M059J (cell line): ENCODE measurements at places on chromosomes 3 and 15. TPM values are rescaled to one million over a fixed set of nuclear protein-coding genes. Genes with fewer than 3 reads are reported as not detected.

DNA sequence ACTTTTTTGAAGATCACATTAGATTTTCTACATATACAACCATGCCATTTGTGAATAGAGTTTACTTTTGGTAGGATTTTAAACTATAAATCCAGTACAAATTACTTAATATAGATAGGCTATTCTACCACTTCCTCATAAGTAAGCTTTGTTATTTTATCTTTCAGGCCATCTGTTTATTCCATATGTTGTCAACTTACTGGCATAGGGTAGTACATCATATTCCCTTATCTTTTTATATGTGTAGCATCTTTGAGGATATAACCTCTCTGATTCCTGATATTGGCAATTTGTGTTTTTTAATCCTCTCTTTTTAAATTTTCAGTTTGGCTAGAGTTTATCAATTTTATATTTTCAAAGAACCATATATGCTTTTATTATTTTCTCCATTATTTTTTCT is 515.4 kb downstream of the DIPK2A start:
- no peak for DNase-seq

- DNase-seq, result no peak
Observed at GRCh38 chr3:50396502-50396901, 37.2 kb upstream of the TMEM115 start.

DNA sequence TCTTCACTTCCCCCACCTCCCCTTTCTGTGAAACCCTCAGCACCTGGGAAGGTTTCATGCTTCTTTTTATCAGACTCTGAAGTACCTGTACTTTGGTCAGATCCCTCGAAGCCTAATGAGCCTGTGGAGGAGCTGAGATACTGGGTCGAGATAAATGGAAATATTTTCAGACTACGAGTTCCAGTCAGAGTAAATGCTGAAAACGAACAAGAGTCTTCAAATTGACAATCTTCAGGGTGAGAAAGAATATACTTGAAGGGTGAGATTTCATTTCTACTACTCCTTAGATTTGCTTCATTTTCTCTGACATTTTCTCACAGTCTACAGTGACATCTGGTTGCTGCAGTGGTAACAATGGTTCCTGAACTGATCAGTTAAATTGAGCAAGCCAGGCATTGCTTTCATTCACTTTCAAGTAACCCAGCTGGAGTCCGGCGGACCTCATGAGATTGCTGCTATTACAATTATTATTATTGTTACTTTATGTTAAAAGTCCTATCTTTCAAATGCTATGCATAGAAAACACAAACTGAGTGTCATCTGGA is 337.2 kb downstream of the VGLL3 start:
- DNase-seq, result no peak

GRCh38 chr3:60792249-60792852 is 458.9 kb downstream of the FHIT start:
- no peak for DNase-seq

- DNase-seq, result peak; percentile 39
Observed at GRCh38 chr3:193095366-193095765, 145.7 kb upstream of the PLAAT1 start.

- DNase-seq, result peak; percentile 100
Observed at GRCh38 chr3:185900228-185900627, 37.6 kb downstream of the TRA2B start.

GRCh38 chr15:43095708-43096347 is 10.0 kb downstream of the UBR1 start:
- DNase-seq, result no peak

DNA sequence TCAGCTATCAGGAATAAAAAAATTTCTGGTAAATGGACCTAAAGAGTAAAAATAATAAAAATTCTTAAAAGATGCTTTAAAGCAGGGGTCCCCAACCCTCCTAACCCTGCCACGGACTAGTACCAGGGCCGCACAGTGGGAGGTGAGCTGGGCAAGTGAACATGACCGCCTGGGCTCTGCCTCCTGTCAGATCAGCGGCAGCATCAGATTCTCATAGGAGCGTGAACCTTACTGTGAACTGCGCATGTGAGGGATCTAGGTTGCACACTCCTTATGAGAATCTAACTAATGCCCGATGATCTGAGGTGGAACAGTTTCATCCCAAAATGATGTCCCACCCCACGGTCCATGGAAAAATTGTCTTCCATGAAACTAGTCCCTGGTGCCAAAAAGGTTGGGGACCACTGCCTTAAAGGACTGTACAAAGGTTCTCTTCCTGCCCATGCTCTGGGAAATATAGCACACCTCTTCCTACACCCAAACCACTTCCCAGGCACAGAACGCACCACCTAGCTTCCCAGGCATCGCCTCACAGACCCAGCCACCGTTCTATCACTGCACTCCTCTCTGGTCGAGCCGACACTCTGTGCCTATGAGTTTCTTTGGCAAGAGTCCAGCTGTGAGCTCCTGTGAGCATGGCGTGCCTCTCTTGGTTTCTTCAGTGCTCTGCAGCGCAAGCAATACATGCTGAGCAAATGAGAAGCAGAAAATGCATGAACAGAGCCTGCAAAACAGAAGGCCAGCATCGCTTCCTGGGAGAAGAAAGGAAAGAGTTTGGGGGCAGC is 104.9 kb downstream of the OCA2 start:
- no peak for DNase-seq

DNA sequence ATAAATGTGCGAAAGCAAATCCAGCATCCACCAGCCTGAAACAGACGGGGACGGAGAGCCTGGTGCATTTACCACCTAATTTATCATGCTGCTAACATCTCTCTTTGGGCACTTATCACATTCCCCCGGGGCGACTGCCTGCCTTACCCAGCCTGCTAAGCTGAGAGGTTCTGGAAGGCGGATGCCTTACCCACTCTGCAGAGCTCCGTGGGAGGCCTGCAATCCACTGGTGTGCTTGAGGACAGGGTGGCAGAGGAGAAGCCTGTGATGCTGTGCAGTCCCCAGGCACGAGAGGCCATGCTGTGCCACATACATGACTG is 25.5 kb downstream of the MGLL start:
- DNase-seq, result no peak

- DNase-seq, result peak; percentile 49
Observed at GRCh38 chr3:154060238-154061000, 60.8 kb upstream of the ARHGEF26 start.

- DNase-seq, result no peak
Observed at GRCh38 chr15:51561271-51561670, 61.3 kb downstream of the DMXL2 start.

DNA sequence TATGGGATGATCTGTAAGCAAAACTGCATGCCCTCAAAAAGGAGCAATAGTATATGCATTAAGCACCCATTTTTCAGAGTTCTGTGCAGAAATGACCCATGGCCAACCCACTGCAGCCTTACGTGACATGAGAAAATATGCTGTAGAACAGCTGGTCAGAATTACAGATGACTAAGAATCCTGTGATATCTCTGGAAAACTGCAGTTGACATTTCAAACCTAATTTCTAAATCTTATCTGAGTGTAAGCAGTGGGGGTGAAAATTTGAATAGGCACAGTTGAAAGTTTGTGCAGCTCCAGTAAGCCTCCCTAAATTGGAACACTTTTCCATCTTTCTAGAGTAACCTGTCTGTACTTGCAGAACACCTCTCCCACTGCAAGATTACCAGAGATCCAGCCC is 28.7 kb upstream of the COL6A6 start:
- DNase-seq, result no peak

GRCh38 chr15:40264321-40265153 is 18.3 kb downstream of the ANKRD63 start:
- DNase-seq, result no peak

GRCh38 chr3:60633644-60634043 is 617.6 kb downstream of the FHIT start:
- no peak for DNase-seq

- peak; percentile 99 for DNase-seq
Observed at GRCh38 chr3:156535162-156535627, 19.7 kb downstream of the SSR3 start.

GRCh38 chr3:156400735-156401134 is 154.2 kb downstream of the SSR3 start:
- DNase-seq, result no peak

GRCh38 chr15:69510556-69510955 is 57.9 kb downstream of the RPLP1 start:
- no peak for DNase-seq

GRCh38 chr3:170804078-170804477 is 65.9 kb downstream of the RPL22L1 start:
- DNase-seq, result peak; percentile 49

- no peak for DNase-seq
Observed at GRCh38 chr3:34357461-34357860, 559.0 kb downstream of the PDCD6IP start.

DNA sequence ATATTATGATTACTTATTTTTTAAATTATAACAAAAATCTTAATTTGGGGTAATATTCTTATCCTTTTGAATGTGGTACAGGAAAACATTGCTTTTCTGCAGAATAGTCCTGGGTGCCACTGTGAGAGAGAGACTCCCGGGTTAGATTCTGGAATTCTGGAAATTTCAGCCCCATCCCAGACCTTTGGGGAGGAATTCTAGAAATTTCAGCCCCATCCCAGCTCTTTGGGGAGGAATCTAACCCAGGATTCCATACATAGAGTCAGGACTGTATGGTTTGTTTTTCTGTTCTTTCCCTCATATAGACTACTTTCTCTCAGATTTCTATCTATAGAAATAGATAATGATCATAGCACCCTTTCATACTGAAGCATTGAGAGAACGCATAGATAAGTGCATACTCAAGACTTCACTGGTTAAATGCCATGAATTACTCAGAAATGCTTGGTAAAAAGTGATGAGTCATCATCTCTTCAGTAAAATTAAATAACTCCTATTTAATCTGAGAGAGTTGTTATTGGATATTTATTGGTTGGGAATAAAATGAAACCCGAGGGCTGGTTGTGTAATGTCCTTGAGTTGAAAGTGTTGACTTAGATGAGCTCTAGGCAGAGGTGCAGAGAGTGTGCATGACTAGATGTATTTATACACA is 8.3 kb downstream of the EIF2AK4 start:
- DNase-seq, result no peak

DNA sequence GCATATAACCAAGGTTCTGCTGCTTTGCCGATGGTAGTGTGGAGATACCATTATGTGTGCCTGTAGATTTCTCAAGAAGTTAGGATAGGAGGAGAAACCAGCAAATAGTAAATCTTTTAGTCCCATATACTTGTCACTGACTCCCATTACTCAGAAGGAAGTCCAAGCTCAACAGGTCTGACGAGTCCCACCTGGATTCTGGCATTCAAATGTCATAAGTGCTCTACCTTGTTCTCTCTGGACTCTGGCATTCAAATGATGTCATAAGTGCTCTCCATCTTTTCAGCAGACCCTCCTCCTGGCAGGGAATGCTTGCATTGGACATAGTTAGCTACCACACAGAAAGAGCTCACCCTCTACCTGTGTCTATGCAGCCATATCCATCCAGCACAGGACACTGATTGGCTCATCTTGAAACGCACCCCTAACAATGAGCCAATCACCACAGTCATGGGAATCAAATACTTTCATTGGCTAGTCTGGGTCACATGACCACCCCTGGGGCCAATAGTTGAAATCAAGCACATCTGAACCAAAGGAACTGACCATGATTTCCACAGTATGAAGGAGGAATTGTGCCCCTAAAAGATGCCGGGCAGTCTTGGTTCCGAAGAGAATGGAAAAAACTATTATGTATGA is 205.0 kb upstream of the ADAMTS9 start:
- DNase-seq, result no peak

- DNase-seq, result no peak
Observed at GRCh38 chr15:85880501-85881190, 85.9 kb upstream of the KLHL25 start.

DNA sequence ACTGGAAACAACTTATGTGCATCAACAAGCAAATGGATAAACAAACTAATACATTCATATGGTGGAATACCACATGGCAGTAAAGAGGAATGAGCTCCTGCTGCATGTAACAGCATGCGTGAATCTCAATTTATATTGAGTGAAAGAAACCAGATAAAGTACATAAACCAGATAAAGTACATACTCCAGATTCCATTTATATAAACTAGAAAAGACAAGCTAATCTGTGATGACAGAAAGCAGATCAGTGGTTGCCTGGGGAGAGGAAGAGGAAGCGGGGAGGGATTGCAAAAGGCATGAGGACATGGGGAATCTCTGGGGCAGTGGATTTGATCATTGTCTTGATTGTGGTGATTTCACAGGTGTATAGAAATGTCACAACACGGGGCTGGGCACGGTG is 34.2 kb downstream of the LIMD1 start:
- DNase-seq, result no peak

DNA sequence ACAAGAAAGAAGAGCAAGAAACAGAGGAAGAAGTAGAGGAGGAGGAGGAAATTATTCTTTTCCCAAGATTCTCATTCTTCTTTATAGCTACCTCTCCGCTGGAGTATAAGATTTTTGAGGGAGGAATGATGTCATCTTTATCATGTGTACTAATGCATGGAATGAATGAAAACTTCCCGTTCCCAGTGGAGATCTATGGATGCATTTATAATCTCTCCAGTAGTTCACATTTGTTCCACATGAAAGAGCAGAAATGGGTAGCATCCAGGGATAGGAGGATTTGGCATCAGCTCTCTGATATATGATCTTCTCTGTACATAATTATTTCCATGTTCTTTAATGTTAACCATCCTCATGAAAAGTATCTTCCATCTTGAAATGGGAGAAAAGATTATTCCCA is 244.4 kb downstream of the ADAMTSL3 start:
- DNase-seq, result no peak

DNA sequence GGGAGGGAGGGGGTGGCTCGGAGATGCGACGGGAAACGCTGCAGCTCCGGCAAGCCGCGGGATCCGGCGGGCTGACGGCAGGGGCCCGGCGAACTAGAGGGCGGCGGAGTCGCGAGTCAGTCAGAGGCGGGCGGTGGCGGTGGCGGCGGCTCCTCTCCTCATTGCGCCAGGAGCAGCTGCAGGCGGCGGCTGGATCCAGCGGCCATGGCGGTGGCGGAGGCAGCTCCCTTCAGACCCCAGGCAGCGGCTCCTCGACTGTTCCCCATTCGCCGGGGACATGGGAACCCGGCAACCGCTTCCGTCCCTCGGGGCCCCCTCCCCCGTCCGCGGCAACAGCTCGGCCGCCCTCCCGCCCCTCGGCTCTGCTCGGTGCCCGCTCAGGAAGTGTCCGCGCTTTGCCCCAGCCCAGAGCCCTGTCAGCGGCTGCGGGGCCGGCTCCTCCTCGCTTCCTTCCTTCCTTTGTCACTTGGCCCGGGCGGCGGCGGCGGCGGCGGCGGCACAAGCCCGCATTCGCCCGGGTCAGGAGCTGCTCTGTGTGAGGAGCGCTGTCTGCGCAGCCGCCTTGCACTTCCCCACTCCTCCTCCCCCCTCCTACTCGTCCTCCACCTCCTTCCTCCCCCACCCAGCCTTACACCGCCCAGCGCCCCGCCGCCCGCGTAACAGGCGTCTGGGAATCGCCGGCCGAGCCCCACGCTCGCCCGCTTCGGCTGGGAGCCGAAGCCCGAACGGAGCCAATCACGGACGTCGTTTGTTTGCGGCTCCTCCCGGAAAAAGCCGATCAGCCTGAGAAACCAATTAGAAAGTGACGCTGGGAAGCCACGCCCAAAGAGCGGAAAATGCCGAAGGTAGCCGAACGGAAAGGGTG is at the start of gene GSK3B:
GSK3B (minus strand) TSS at position 537 of the 865 bp plus-strand sequence. CDS start 1,013 bp downstream, outside the sequence.
- DNase-seq, result peak; percentile 85

- no peak for DNase-seq
Observed at GRCh38 chr15:42283671-42284070, 10.4 kb upstream of the TMEM87A start.

Gene ZIC4
- 0.02 TPM in 1 of 2 replicates, not detected in the other for total RNA-seq

Gene GADL1
- total RNA-seq, result not detected in 2 replicates

Gene AMIGO3
- 5.5 TPM in 1 of 2 replicates, not detected in the other for total RNA-seq

Gene EDEM1
- total RNA-seq, result 8.9 and 17.7 TPM in 2 replicates

Gene DISP2
- 0.49 and 2.4 TPM in 2 replicates for total RNA-seq

Gene MED12L
- total RNA-seq, result 0.15 and 0.84 TPM in 2 replicates

Gene PLCH1
- 0.10 and 0.17 TPM in 2 replicates for total RNA-seq

Gene CHST13
- total RNA-seq, result not detected in 2 replicates

Gene ALDH1L1
- 0.54 and 1.2 TPM in 2 replicates for total RNA-seq

Gene SLC2A2
- total RNA-seq, result 0.12 and 0.32 TPM in 2 replicates

Gene CCNB2
- total RNA-seq, result 164 and 165 TPM in 2 replicates

Gene EHD4
- 21.8 and 28.6 TPM in 2 replicates for total RNA-seq
